ENCODE measurements at places on chromosomes 12 and 14.

- no peak for DNase-seq
Measured at GRCh38 chr12:108236366-108236765, 102.7 kb downstream of the CMKLR1 start.

- DNase-seq, result no peak
Measured at GRCh38 chr14:59912443-59912842, 7.5 kb upstream of the LRRC9 start.

DNA sequence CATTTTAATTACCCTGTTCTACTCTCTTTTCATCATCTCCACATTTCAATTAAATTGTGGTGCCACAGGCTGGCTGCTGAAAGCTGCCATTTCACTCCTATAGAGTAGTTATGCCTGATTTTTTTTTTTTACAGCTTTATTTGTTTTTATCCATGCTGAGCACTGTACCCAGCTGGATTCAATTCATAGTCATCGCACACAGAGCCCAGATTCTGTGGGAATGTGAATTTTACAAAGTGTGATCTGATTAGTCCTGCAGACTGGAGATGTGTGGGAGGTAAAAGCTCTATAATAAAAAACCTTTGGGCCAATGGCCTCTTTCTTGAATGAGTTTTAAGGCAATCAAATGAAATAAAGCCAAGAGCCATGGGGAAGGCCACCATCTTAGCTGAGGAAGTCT is 190.2 kb downstream of the ANO4 start:
- DNase-seq, result no peak

- no peak for DNase-seq
Measured at GRCh38 chr12:122137229-122137628, 36.8 kb downstream of the IL31 start.

- no peak for DNase-seq
Measured at GRCh38 chr12:99619389-99620158, 28.0 kb upstream of the GARIN6 start.

DNA sequence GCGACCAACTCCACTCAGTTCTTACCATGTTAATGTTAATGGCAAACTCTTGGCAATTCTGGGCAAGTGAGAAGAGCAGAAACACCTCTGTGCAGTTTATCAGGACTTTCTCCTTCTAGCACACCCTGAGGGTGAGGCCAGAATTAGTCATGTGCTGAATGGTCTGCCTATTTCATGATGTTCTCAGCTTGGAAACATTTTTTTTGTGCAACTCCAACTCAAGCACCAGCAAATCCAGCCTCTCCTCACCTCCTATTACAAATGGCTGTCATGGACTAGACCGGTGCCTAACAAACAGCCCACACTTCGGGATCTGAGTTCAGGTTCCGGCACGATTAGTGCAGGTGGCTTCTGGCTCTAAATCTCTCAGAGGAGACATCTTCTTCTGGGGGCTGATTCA is 246.0 kb downstream of the ZFP36L1 start:
- DNase-seq, result no peak

- DNase-seq, result no peak
Measured at GRCh38 chr12:128755566-128755965, 68.2 kb downstream of the SLC15A4 start.

DNA sequence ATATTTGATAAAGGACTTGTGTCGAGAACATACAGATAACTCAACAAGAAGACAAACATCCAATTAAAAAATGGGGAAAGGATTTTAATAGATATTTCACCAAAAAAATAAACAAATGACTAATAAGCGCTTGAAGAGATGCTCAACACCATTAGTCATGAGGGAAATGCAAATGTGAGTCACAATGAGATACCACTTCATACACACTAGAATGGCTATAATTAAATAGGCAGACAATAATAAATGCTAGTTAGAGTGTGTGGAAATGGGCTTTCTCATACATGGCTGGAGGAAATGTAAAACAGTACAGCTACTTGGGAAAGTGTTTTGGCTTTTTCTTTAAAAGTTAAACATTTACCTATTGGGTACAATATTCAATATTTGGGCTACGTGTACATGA is 34.8 kb downstream of the DLK1 start:
- DNase-seq, result no peak

GRCh38 chr12:102120886-102121285 is 903 bp downstream of the PARPBP start:
- no peak for DNase-seq

DNA sequence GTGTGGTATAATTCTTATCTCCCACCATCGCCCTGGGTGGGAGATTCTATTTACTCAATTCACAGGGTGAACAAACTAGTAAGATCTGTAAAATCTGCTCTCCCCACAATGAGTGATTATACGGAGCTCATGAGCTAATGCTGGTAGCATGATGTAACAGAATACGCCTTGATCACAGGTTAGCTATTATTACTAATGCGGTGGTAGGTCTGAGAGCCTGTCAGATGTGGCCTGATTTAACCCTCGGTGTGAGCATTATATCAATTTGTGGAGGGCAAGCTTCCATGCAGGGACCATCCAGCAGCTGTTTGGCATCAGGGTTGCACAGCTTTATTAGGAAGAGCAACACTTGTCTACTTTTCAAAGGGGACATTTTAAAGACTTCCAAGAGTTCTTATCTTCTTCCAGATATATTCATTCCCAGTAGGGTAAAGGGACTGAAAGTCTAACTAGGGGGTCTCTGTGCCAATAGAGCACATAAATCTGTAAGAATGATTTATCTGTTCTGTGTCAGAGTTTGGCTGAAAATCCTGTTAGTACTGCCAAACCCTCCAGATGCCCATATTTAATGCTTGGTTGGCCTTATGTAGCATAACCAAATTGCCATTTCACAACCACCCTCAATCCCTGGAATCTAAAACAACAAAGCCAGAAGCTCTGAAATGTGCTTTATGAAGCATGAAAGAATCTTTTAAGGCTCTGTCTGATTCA is 18.7 kb downstream of the TSHR start:
- no peak for DNase-seq

GRCh38 chr14:104746071-104746545 is 6.8 kb upstream of the SIVA1 start:
- no peak for DNase-seq

DNA sequence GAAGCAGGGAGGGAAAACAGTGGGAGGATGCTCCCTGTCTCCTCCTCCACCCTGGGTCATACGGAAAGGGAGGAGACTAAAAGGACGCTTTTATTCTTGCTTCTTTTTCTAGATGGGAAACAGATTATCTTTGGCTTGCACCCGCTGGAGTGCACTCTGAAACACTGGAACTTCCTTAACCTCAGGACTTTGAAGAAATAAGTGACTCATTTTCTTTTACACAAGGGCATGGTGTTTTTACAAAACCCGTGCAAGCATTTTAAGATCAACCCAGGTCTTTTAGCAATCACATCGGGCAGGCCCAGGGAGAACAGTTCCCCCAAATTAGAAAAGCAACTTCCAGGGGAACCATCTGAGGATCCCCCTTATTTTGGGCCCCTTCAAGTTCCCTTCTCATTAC is 80.9 kb upstream of the TSPAN11 start:
- DNase-seq, result no peak

GRCh38 chr12:63792338-63792737 is 12.6 kb downstream of the RXYLT1 start:
- no peak for DNase-seq

DNA sequence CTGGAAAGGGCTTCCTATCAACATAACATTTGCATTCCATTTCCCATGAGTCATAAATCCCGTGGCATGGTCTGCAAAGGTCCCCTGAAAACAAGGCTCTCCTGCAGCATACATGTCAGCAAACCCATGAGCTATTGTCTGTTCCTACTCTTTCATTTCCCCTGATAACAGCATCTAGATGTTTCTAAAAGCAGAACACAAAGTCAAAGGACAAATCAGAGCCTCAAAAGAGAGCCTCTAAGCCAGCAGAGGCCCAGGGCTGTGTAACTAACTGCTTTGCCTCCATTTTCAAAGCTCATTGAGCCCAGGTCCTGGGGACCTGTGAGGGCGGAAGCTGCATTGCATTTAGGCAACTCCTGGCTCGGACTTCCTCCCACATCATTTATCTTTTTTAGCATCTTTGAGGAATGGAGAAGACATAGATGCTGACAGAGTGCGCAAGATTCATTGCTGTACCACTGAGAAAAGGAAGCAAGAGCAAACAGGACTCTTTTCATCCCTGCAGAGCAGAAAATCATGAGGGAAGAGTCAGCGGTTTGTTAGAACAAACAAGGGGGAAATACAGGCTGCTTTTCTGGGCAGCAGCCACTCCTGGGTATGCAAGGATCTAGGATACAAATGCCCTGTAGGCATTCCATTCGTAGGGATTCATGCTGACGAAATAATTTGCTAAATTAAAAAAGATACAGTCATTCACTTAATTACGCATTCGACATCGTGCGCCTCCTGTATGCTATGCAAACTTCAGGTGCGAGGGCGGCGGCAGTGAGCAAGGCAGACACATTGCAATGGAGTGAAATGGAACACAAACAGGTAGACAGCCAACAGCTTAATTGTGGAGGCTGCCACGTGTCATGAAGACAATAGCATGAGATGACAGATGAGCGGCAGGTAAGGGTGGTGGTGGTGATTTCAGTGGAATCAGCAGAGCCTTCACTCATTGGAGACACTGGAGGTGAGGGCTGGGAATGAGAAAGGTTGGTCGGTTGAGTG is 131.0 kb downstream of the TMEM132D start:
- DNase-seq, result no peak

- no peak for DNase-seq
Measured at GRCh38 chr14:44448951-44449358, 58.1 kb downstream of the FSCB start.
